ENCODE measurements at places on chromosomes 13 and 19.

DNA sequence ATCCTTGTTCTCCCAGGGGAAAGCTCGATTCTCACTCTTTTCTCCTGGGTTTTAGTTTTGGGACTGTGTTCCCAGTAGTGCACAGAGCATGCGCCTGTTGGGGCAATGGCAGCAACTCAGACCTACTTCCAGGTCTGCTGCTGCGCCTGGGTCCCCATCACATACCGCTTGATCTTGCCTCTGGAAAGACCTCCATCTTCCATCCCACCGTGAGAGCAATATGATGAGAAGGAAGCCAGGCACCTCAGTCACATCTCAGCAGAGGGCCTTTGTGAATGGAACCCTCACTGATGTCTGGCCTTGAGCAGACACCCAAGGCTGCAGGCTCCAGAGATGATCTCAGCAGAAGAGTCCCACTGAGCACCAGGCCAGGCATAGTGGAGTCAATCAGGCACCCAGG, 176.8 kb upstream of the ZNF507 start:
- H3K27ac ChIP-seq, result no peak overlapping the region
- H3K4me1 ChIP-seq, result no peaks in the 10 kb centered on the region
- peak; percentile 26 for DNase-seq
- H3K4me3 ChIP-seq, result no peak overlapping the region

- H3K36me3 ChIP-seq, result no peaks in the 10 kb centered on the region
- no peak overlapping the region for H3K4me3 ChIP-seq
- H3K4me1 ChIP-seq, result no peaks in the 10 kb centered on the region
- no peak for DNase-seq
- H3K27me3 ChIP-seq, result no peaks in the 10 kb centered on the region
- H3K27ac ChIP-seq, result no peak overlapping the region
Measured at GRCh38 chr13:51324714-51325420, 14.6 kb upstream of the SERPINE3 start.

DNA sequence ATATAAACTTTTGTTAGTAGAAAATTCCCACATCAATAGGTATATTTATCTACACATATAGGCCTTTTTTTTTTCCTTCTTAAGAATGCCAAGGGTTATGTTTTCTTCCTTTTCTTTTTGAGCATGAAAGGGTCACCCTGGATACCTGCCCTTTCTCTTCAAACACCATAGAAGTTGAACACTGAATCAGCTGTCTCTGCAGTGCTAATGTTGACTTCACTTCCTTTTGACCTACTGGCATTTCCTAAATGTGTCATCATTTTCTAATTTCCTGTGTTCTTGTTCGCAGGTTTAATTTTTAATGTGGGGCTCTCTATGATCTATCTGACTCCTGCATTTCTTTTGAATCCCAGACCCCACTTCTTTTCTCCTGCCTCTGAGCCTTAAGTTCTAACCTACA, 532.0 kb downstream of the GPC6 start:
- no peaks in the 10 kb centered on the region for H3K27me3 ChIP-seq
- no peaks in the 10 kb centered on the region for H3K36me3 ChIP-seq
- no peak for DNase-seq
- no peak overlapping the region for H3K27ac ChIP-seq
- no peaks in the 10 kb centered on the region for H3K4me1 ChIP-seq

- no peak overlapping the region for H3K4me3 ChIP-seq
- H3K4me1 ChIP-seq, result no peaks in the 10 kb centered on the region
- H3K36me3 ChIP-seq, result no peaks in the 10 kb centered on the region
- no peak for DNase-seq
Measured at GRCh38 chr13:110125613-110126272, 181.2 kb downstream of the COL4A1 start.

GRCh38 chr19:29381353-29382203, 144.2 kb upstream of the VSTM2B start:
- DNase-seq, result no peak
- H3K27ac ChIP-seq, result no peak overlapping the region
- no peak overlapping the region for H3K4me3 ChIP-seq

DNA sequence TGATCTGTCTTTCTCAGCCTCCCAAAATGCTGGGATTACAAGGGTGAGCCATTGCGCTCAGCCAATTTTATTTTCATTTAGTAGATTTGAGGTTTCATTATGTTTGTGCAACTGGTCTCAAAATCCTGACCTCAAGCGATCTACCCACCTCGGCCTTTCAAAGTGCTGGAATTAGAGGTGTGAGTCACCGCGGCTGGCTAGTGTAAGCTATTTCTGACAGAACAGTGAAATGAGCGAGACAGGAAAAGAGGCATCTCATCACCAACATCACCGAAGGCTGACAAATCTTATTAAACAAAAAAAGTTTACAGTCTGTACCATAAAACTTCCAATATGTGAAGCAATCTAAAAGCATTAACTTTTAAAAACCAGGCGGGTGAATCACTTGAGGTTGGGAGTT, 12.2 kb upstream of the ZNF888 start:
- no peaks in the 10 kb centered on the region for H3K27me3 ChIP-seq
- H3K4me3 ChIP-seq, result no peak overlapping the region
- H3K4me1 ChIP-seq, result no peaks in the 10 kb centered on the region
- H3K36me3 ChIP-seq, result no peaks in the 10 kb centered on the region
- H3K27ac ChIP-seq, result no peak overlapping the region
- DNase-seq, result no peak

GRCh38 chr13:110607675-110608224, 7.6 kb upstream of the NAXD start:
- DNase-seq, result no peak
- H3K27me3 ChIP-seq, result no peaks in the 10 kb centered on the region
- H3K36me3 ChIP-seq, result no peaks in the 10 kb centered on the region
- H3K27ac ChIP-seq, result no peak overlapping the region

DNA sequence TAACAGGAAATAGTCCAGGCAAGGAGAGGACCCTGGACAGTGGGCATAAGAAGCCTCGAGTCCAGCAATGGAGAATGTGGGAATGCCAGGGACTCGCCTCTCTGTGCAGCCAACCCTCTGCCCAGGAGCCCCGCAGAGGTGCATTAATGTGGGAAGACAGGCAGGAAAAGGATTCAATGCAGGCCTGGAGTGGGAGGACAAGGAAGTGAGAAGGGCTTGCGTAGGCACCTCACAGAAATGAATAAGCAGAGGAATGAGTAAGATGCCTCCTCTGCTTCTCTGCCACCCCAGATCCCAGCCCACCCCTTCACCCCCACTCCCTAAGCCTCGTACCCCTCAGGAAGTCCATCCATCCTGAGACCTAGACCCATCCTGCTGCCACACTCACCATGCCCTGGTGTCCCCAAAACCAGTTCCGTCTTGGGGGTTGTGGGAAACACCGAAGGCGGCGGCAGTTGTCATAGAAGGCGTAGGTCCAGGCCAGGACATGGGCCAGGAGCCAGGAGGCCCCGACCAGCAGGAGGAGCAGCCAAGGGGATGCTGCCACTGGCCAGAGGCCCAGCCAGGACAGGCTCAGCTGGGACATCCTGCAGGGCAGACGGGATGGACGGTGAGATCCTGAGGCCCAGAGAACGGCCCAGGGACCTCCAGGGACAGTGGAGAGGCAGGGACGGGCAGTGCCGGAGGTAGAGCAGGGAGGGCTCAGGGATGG, 692 bp downstream of the CYP4F2 start:
- no peak overlapping the region for H3K4me3 ChIP-seq
- H3K27me3 ChIP-seq, result no peaks in the 10 kb centered on the region
- no peak overlapping the region for H3K27ac ChIP-seq
- no peaks in the 10 kb centered on the region for H3K36me3 ChIP-seq
- H3K4me1 ChIP-seq, result no peaks in the 10 kb centered on the region

- no peaks in the 10 kb centered on the region for H3K27me3 ChIP-seq
- no peaks in the 10 kb centered on the region for H3K4me1 ChIP-seq
- no peak overlapping the region for H3K4me3 ChIP-seq
Measured at GRCh38 chr13:98475522-98475921, 101.4 kb downstream of the STK24 start.

DNA sequence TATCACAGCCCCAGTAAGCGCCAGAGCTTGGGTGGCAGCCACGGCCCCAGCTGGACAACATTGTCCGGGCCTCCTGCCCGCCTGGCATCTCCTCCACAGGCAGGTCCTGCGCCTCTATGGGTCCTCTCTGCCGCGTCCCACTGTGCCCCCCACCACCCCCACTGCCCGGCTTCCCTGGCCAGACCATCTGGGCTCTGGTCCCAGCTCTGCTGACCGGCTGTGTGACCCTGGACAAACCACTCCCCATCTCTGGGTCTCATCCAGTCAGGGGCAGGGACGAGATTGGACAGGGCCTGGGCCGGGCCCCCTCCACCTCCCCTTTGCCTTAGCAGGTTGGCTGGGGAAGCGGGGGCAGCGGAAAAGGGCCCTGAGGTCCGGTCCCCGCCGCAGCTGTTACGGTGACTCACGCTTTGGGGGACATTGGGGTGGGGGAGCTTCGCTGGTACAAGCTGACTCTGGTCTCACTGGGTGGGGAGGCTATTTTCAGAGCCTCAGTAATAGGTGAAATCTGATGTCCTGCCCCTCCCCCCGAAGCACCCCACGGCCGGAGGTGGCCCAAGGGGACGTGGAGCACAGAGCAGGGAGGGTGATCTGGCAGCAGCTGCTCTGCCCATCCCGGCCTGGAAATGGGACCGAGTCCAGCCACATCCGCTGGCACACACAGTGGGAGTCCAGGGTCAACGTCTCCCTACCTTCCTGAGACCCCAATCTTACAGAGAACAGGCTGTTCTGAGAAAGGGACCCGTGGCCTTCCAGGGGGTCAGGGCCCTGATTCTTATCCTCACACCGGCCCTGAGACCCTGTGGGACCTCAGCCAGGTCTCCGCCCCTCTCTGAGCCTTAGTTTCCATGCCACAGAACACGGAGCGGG, 9.1 kb downstream of the NFIC start:
- H3K4me3 ChIP-seq, result peak overlapping the region; percentile 30
- no peaks in the 10 kb centered on the region for H3K27me3 ChIP-seq
- DNase-seq, result peak; percentile 97
- peaks cover 67% of the 10 kb centered on the region for H3K4me1 ChIP-seq
- peak overlapping the region; percentile 99 for H3K27ac ChIP-seq
- H3K36me3 ChIP-seq, result no peaks in the 10 kb centered on the region

GRCh38 chr19:33493401-33494275, 28.0 kb downstream of the PEPD start:
- no peak overlapping the region for H3K27ac ChIP-seq
- no peak overlapping the region for H3K4me3 ChIP-seq
- no peaks in the 10 kb centered on the region for H3K27me3 ChIP-seq
- H3K4me1 ChIP-seq, result no peaks in the 10 kb centered on the region
- no peak for DNase-seq

- H3K27ac ChIP-seq, result no peak overlapping the region
- H3K36me3 ChIP-seq, result no peaks in the 10 kb centered on the region
- DNase-seq, result no peak
- H3K4me3 ChIP-seq, result no peak overlapping the region
- H3K4me1 ChIP-seq, result no peaks in the 10 kb centered on the region
Measured at GRCh38 chr13:112647256-112647655, 42.6 kb upstream of the ATP11A start.

GRCh38 chr13:81302125-81302524, 961.2 kb upstream of the SPRY2 start:
- no peak overlapping the region for H3K4me3 ChIP-seq
- DNase-seq, result no peak
- H3K27me3 ChIP-seq, result no peaks in the 10 kb centered on the region
- no peaks in the 10 kb centered on the region for H3K36me3 ChIP-seq
- H3K4me1 ChIP-seq, result no peaks in the 10 kb centered on the region
- no peak overlapping the region for H3K27ac ChIP-seq

DNA sequence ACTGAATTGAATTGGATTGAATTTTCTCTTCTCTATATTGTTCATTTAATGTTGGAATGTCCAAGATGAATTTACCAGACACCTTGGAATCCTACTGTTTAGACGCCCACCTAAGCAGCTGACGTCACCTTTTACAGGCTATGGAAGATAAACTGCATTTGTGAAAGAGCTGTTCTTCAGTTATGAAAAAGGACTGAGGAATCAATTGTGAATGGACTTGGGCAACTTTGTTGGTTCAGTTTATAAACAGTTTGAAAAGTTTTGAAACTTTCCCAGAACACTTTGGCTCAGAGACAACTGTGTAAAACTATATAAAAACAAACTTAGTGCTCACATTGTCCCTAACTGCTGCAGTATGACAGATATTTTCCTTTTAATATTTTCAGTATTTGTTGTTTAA, 590.8 kb upstream of the SPRY2 start:
- H3K4me1 ChIP-seq, result no peaks in the 10 kb centered on the region
- no peak overlapping the region for H3K27ac ChIP-seq
- H3K36me3 ChIP-seq, result no peaks in the 10 kb centered on the region
- no peaks in the 10 kb centered on the region for H3K27me3 ChIP-seq

DNA sequence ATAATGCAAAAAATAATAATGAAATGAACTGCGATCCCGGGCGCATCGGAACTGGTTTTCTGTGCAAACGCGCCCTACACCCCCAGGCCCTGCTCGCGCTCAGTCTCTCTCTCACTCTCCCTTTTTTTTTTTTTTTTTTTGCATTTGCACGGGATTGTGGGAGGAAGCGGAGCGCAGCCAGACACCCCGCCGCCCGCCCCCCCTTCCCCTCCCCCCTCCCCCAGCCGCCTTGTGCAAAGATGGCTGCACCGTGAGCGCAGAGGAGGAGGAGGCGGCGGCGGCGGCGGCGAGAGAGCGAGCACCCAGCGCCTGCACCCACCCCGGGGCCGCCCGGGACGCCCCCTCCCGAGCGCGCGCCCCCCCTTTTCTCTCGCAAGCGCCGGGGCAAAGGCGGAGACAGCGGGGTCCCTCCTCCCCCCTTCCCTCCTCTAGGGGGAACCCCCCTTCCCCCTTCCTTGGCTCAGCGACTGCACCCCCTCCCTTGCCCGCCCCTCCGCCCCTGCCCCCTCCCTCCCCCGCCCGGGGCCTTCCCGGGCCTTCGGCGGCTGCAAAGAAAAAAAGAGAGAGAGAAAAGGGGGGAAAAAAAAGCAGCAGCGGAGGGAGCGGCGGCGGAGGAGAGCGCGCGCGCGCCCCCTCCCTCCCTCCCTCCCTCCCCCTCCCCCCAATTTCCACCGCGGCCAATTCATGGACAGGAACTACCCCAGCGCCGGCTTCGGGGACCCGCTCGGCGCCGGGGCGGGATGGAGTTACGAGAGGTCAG, at the start of gene PRR12:
Gene PRR12, plus strand, starts transcription at position 212 of the 760 bp plus-strand sequence. Its CDS starts 473 bp downstream, at position 685.
- H3K4me3 ChIP-seq, result peak within 1 kb of the TSS; percentile 95
- no peaks in the 10 kb centered on the region for H3K27me3 ChIP-seq
- no peak for DNase-seq
- no peaks in the 10 kb centered on the region for H3K4me1 ChIP-seq

DNA sequence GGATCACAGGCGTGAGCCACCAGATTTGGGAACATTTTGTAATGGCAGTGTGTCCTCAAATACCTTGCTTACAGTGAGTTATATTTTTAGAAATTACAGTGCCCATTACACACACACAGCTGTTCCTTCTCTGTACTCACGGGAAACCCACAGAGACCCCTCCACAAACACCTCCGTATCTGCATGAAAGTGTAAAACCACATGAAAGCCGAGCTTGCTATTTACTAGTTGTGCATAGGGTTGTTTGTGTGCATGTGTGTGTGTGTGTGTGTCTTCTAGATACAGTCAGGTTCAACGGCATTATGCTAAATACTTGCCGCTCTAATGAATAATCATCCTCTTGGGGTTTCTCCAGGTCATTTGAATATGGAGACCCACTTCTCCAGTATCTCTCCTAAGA, 22.3 kb upstream of the LILRA2 start:
- H3K4me3 ChIP-seq, result no peak overlapping the region
- H3K36me3 ChIP-seq, result no peaks in the 10 kb centered on the region
- H3K4me1 ChIP-seq, result no peaks in the 10 kb centered on the region

- H3K4me1 ChIP-seq, result no peaks in the 10 kb centered on the region
- no peak overlapping the region for H3K4me3 ChIP-seq
- H3K36me3 ChIP-seq, result no peaks in the 10 kb centered on the region
- peak overlapping the region; percentile 73 for H3K27ac ChIP-seq
- H3K27me3 ChIP-seq, result no peaks in the 10 kb centered on the region
Measured at GRCh38 chr13:80437231-80437630, 96.3 kb upstream of the SPRY2 start.

All from right atrium auricular region (tissue), 2 donors.